ENCODE measurements at places on chromosomes 7 and 10. TPM values are rescaled to one million over a fixed set of nuclear protein-coding genes. Genes with fewer than 3 reads are reported as not detected.
A peak's percentile ranks its signal among the peaks of the same experiment; 100 is the strongest.

DNA sequence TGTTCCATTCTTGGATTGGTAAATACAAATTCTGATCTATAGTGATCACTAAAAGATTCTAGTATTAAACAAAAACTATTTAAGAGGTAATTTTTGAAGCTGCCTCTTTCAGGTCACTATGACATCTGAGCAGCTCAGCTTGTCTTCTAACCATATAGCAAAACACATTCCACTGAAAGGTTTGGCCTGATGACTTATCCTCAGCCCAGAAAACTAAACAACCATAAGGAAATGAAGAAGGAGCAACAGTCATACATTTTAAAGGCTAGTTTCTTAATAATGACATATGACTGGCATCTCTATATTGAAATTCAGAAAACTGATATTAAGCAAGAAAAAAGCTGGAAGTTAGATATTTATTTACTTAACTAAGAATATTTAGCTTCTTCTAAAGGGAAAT, 24.6 kb downstream of the NT5C2 start:
- DNase-seq = peak; percentile 35

- DNase-seq = no peak
Measured at GRCh38 chr7:54813398-54813797, 54.4 kb upstream of the SEC61G start.

Gene SH3PXD2A
- polyA plus RNA-seq = 31.0 TPM

GRCh38 chr7:29511337-29511736, 52.3 kb upstream of the PRR15 start:
- no peak for DNase-seq

GRCh38 chr7:94314413-94315410, 80.0 kb upstream of the COL1A2 start:
- no peak for DNase-seq

Measured in keratinocyte (primary cell).